ENCODE measurements at places on chromosomes 12 and 14.

DNA sequence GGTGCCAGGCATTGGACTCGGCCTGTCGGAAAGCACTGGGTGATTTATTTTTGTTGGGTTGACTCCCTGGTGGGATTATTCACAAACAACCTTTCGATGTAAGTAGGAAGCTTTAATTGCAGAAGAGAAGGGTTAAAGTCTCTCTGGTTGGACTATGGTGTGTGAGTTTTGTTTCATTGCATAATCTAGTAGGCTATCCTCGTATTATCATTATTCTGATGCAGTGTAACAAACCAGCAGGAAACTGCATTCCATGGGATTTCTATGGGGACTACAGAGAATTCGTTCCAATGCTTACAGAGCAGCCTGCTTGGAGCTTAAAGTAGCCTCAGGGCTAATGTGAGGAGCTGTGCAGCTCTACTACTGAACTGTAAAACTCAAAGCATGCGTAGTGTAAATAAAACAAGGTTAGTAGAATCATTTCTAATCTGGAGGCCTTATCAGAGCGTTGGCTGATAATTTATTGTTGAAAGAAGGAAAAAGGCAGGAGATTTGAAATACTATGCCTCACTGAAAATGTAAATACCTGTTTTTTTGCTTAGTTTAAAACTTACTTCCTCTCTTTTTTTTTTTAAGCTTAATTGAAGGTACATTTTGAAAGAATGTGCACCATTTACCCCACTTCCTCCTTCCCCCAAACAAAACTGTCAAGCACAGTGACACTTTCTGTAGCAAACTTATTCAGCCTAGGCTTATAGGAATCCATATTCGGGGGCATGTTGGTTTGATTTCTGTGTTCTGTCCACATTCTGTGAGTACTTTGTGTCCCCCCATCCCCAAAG, 226.7 kb downstream of the NPAS3 start:
- DNase-seq: no peak

DNA sequence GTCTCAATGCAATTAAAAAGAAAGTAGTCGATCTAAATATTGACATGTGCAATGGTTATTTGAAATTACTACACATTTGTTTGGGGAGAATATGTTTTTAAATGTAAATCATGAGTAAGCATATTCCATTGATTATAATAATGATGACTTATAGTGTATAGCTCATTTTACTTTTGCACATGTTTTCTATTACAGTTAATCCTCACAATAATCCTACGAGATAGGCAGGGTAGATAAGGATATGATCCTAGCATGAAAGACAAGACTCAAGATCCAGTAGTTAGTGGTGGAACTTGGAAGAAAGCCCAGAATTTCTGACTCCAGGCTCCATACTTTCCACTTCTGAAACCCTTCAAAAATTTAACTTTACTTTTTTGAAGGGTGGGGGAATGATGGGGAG, 94.0 kb downstream of the NAV3 start:
- peak; percentile 37 for DNase-seq

DNA sequence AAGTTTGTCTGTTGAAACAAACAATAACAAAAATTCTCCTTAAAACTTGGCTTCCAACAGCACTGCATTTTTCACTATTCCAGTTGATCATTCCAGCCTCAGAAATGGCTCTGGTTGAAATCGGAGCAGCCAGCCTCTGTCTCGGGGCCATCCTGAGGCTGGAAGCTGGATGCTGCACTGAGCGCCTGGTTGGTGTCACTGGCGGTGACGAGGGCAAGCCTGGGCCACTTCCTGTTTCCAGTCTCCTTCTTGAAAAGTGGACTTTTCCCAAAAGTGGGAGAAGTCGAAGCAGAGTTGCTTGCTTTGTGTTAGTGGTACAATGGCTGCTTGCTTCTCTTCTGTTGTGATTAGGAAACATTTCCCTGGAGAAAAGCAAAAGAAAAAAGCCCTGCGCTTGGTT, 48.7 kb downstream of the CCDC92 start:
- DNase-seq: no peak

- DNase-seq: no peak
Observed at GRCh38 chr12:56420411-56420810, 28.8 kb downstream of the TIMELESS start.

DNA sequence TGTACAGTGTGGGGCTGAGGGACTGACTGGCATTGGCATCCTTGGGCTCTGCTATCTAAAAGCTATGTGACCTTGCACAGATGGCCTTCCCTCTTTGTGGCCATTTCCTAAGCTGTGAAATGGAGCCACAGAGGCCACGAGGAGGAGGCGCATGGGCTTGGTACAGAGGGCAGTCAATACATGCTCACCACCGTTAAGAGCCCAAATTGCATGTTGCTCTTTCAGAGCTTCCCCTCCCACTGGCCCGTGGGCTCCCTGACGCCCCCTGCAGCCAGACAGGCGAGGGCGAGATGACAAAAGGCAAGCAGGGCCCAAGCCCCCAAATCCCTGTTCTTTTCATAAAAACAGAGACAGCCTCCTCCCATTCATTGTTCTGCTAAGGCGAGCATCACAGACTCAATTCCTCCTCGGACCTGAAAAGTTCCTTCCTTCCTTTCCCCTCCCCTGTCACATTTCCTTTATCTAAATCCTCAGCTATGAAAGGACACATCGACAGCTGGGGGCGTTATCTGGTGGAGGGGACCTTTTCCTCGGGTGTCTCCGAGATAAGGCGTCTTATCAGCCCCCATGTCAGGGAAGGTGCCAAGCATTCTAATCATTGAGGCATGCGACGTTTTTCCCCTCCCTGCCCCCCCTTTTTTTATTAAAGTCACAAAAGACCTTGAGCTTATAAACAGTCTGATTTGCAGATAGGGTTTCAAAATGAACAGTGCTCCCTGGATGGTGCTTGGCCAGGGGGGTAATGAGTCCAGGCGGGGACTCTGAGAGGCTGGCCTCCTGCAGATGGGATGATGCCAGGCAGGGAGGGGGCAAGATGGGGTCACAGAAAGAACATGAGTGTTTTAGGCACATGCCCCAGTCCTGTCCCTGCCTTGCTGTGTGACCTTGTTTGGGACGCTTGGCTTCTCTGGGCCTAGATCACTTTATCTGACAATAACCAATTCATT, 26.4 kb downstream of the FAM222A start:
- no peak for DNase-seq

- DNase-seq: no peak
Observed at GRCh38 chr12:27555361-27555760, 31.4 kb downstream of the PPFIBP1 start.

DNA sequence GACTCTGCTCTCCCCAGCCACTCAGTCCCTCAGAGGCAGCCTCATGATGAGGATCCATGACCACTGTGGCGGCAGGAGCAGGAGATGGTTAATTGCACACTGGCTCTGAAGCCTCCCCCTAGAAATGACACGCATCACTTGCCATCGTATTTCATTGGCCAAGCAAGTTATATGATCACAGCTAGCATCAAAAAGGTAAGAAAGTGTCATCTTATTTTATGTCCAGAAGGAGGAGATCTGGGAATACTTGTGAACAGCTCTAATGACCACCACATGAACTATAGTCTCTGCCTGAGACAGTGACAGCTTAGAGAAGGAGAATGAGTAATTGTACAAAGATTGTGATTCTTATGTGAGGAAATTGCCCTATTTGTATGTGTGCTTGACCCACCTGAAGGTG, 363.4 kb downstream of the NUAK1 start:
- DNase-seq: peak; percentile 21

GRCh38 chr12:56574210-56574609, 52.6 kb downstream of the RBMS2 start:
- DNase-seq: no peak

DNA sequence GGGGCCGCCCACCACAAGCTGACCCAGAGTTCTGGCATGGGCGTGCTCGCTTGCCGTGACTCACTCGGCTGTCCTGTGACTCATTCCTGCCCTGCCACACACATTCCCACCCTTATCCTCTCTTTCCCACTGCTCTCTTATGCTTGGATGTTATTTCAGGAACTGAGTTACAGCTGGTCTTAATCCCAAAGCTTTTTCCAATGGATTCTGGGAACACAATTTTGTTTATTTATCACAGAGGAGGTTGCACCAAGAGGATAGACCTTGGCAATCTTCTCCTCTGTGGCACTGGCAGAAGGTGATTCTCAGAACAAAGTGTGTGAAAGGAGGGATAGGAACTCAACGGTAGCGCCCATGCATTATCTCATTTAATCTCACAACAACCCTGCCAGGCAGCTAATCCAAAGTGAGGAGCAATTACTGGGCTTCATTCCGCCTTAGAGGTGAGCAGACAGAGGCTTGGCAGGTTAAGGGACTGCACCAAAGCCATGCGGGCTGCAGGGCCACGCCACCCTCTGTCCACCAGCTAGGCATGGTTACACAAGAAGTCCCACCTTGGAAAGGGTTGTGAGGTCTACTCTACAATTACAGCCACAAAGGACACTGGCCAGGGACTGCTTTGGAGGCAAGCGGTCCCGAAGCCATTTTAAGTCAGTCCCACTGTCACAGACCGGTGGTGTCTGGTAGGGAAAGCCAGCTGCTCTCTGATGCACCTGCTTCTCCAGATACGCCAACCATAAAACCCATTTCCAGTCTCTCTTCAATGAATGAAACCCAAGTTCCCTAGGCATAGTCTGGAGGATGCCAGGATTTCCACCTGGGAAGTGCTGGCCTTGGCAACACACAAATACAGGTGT, 32.9 kb downstream of the SYNE3 start:
- DNase-seq: peak; percentile 78

- no peak for DNase-seq
Observed at GRCh38 chr12:108730365-108731104, 783 bp downstream of the CORO1C start.

DNA sequence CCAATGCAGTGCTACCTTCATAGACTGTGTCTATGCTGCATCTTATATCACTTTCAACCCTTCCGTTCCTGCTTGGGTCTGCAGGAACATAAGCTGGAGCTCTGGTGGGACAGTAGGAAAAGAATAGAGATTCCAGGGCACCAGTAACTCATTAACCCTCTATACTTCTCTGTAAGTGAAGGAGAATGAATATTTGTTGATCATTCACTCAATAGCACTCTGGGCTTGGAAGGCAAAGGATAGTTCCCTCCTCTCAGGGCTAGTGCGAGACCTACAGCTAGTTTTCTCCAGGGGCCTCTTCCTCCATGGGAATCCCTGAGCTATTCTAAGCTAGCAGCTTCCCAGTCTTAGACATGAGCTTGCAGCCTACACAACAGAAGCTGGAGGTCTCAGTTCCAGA, 84.7 kb downstream of the BMP4 start:
- no peak for DNase-seq

DNA sequence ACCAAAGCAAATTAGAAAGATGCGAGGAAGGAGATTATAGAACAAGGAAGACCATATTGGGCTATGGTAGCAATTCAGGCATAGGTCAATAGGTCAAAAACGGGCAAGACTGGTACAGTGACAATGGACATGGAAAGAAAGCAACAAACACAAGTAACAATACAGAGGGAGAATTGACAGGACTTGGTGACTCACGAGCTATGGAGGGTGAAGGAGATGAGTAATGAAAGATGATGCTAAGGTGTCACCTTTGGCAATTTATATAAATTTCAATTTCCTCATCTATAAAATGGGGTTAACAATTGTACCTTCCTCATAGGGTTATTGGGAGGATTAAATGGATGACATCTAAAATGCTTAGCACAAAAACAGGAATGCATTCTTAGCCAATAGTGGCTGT, 15.1 kb upstream of the DUSP16 start:
- DNase-seq: no peak

- DNase-seq: no peak
Observed at GRCh38 chr14:40936861-40937260, 669.8 kb upstream of the LRFN5 start.

DNA sequence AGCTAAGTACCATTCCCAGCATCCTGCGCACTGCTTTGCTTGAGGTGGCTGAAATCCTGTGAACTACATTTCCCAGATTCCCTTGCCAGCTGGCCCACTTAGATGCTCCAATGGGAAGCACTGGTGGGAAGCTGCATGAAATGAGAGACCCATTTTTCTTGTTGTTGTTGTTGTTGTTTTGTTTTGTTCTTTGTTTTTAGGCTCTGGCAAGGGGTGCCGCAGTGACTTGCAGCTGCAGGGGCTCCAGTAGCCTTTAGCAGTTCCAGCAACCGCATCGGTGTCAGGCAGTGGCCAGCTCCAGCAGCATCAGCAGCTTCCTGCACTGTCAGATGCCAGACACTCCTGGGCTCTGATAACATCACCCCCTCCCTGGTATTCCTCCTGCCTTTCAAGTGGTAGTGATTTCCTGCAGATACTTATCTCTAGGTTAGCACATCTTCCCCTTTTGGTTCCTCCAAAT, 8.8 kb upstream of the EGLN3 start:
- DNase-seq: no peak

DNA sequence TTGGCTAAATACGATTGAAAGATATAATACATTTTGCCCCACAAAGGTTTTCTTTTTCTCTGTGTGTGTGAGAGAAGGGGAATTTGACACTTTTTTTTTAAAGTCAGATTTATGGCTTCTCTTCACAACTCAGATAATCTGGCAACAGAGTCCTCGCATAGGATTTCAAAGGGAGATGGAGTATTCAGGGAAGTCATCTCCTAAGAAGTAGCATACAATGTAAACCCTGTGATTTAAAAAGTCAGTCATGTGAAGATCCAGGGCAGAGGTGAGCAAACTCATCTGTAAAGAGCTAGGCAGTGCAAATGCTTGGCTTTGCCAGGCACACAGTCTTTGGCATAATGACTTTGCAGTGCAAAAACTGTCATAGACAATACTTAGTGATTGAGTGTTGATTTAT, 1526.3 kb downstream of the AACS start:
- no peak for DNase-seq

GRCh38 chr12:83361475-83361874, 674.8 kb downstream of the TMTC2 start:
- no peak for DNase-seq

Measured in COLO829 (cell line).